NCI-H1436 (cell line): ENCODE measurements at places on chromosomes 1 and 21.

DNA sequence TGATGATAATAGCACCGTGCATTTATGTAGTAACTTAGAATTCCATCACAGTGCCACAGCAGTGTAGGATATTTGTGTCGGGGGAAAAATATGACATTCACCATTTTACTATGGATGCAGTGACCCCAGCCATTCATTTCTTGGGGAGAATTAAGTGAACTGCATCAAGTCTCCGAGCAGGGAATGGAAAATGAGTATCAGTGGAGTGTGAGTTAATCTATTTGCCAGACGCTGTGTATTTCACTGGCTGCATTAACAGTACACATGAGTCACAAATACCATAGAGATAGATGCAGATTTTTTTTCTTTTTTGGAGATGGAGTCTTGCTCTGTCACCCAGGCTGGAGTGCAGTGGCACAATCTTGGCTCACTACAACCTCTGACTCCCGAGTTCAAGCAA is 33.8 kb upstream of the SLC45A1 start:
- no peak for DNase-seq

GRCh38 chr1:90457985-90458384 is 259.1 kb downstream of the BARHL2 start:
- no peak for DNase-seq

DNA sequence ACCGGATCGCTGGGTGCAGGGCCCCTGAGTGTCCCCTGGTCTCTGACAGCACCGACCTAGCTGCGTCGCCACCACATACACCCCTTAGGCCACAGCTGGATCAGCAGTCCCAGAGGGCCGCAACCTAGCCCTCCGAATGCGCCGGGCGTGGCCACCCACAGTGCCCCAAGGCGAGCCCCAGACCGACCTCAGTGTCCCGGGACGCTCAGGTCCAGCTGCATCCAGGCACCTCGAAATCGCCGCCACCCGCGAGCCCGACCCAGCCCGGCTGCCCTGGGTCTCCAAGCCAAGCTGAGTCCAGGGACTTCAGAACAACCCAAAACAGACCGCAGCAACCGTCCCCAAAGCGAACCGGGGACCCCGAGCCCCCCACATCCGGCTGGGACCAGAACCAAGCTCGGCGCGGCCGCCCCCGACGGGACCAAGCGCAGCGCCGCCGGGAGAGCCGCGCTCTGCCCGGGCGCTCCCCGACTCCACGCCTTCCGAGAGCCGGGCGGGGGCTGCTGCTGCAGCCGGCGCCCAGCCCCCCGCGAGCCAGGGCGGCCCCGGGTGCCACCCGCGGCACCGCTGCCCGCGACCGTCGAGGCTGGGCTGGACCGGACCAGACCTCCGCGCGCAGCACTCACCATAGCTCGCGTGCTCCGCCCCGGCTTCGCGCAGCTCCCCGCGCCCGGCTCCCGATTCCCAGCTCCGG is 54.6 kb upstream of the ECE1 start:
- DNase-seq, result no peak

DNA sequence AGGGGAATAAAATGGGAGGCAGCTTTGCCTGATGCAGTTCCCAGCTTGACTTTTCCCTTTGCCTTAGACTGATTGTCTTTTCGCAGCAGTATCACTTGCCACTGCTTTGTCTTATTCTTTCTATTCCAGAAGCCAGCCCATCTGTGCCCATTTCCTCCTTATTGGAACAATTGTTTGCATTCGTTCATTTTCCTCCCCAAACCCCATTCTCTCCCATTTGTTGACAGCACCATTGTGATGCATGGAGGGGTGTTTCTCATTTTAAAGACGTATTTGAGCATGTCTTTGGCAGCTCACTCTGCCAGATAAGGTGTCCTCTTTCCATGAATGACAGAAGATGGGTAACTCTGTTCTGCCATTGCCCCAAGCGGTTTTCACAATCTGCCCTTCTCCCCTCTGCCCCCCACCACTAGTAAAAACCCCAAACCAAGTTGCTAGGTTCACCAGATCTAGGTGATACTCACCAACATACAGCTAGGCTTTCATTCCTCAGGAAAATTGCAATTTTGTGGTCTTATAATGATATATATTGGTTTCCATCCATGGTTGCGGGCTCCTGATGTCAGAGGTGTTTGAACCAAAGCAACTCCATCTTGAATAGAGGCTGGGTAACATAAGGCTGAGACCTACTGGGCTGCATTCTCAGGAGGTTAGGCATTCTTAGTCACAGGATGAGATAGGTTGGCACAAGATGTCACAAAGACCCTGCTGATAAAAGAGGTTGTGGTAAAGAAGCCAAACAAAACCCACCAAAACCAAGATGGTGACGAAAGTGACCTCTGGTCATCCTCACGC is 30.8 kb downstream of the SERBP1 start:
- DNase-seq, result no peak

DNA sequence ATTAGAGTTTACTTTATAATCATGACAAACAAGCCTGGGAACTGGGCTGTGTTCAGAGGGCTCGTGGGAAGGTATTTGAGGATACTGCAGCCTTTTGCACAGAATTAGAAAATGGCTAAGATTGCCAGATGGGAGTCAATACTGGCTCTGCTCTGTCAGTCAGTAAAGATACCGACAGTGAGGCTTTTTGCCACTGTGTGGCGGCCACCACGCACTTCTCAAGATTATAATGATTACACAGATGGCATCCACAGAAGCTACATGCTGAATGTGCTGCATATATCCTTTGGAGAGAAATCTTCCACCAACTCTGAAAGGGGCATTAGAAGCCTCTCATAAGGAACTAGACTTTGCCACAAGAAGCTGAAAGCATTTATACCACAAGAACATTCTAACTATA is 213.4 kb upstream of the PTBP2 start:
- no peak for DNase-seq

- DNase-seq, result no peak
Observed at GRCh38 chr1:196440711-196441110, 167.5 kb downstream of the KCNT2 start.

GRCh38 chr1:169779970-169780369 is 14.7 kb downstream of the METTL18 start:
- DNase-seq, result no peak

DNA sequence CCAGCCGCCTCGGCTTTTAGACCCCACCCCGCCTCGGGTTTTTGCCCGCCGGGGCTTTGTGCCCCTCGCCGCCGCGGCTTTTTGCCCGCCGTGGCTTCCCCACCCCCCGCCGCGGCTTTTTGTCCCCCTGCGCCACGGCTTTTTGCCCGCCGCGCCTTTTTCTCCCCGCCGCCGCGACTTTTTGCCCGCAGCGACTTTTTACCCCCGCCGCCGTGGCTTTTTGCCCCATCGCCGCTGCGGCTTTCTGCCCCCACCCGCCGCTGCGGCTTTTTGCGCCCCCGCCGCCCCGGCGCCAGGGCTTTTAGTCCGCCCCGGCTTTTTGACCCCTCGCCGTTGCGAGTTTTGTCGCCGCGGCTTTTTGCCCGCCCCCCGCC is 474.4 kb downstream of the FAM72C start:
- DNase-seq, result no peak

DNA sequence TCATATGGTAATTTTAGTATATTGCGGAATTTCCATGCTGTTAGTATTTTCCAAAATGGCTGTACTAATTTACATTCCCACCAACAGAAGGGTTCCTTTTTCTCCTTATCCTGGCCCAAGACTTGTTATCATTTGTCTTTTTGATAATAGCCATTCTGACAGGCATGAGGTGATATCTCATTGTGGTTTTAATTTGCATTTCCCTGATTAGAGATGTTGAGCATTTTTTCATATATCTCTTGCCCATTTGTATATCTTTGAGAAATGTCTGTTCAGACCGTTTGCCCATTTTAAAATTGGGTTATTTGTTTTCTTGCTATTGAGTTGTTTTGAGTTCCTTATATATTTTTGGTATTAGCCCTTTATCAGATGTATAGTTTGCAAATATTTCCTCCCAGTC is 14.0 kb downstream of the CAPZA1 start:
- DNase-seq, result no peak

DNA sequence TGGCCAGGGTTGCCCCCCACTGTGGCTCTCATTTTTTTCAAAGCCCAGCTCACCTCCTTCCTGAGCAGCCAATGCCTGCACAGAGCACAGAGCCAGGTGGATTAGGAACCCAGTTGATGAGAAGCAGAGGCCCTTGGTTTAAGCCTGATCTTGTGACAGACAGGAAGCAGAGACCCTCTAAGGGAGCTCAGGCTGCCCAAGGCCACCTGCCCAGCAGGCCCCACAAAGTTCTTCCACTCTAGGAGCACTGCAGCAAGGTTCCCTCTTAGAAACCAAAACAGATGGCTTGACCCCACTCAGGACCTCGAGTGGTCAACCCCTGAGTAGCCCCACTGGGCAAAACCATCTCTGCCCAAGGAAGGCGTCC is 25.5 kb upstream of the PRSS38 start:
- DNase-seq, result no peak

- DNase-seq, result no peak
Observed at GRCh38 chr1:3735027-3735681, 17.1 kb upstream of the CCDC27 start.

DNA sequence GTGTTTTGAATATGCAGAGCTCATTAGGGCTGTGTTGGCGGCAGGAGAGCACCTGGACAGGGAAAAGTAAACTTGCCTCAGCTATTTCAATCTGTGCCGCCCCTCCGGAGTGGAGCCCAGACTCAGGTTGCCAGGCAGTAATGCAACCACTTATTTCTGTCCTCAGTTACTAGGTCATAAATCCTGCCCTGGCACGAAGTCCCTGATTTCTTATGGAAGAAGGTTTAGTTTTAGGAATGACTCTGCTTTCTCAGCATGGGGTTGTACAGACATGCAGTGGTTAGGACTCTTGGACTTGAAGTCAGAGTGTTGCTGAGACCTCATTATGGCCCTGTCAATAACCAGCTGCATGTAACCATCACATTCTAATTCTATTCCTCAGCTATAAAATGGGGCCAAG is 98.3 kb upstream of the FGGY start:
- no peak for DNase-seq

DNA sequence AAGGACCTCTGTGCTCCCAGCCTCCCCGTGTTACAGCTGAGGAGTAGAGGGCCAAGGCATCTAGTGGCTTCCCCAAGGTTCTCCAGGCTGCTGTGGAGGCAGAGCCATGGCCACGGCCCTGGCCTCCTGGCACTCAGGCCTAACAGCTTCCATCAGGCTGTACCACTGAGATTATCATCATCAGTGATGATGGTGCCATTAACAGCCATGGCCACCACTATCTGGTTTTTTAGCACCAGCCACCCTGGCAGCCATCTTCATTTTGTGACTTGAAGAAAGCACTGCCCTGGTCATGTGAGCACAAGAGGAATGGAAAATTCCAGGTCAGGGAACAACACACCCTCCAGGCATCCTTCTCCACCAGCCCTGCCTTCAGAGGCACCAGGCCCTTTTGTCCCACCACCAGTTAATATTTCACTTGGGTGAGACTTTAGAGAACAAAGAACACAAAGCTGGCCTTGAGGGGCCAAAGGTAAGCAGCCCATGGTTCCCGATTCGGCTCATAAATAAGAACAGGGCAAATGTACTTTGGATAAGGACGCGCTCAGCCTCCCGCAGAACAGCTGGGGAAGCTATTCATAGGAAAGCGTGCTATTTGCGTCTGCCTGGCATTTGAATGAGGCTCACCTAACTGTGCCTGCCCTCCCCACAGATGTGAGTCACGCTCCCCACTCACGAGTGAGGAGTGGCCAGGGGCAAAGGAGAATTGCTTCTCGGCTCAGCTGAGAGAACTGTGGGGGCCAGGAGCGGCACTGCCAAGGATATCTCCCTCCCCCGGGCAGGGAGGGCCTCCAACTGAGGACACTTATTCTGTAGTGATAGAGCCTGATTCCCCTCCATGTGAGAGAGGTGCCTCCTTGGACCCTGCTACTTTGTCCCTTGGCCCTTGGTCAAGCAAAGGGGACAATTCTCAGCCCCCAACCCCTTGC is 95.6 kb downstream of the CD58 start:
- no peak for DNase-seq

- DNase-seq, result no peak
Observed at GRCh38 chr1:235703506-235703905, 53.9 kb upstream of the GNG4 start.

DNA sequence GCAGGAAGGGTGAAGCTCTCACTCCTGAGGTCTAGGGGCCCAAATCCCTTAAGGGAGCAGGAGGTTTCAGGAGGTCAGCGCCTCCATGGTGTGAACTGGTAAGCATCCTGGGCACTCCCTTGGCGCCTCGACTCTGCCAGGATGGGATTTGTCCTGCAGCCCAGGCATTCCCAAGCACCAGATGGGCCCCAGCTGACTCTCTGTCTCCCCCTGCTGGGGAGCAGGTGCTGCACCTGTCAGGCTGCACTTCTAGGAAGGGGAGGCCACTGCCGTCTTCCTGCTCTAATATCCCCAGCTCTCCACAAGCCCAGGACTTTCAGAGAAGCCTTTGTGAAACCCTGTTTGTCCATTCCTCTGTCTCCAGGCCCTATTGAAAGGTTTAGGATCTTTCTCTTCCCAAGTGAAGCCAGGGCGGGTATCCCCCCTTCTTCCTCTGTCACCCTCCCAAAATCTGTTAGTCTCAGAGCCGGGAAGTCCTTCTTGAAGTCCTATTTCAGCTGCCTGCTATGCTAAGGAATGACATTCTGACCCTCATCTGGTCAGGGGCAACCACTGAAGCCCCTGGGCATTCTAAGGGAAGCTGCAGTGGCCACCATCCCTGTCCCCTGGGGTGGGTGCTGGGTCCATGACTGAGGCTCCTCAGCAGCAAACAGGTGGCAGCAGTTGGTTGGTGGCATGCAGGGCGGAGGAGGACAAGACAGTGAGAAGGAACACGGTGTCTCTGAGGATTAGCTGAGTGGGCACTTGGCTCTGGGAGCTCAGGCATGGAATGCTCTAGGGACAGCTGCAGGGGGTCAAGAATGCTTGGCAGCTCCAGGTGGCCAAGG is 3.2 kb downstream of the MYBPH start:
- DNase-seq, result peak; percentile 69

DNA sequence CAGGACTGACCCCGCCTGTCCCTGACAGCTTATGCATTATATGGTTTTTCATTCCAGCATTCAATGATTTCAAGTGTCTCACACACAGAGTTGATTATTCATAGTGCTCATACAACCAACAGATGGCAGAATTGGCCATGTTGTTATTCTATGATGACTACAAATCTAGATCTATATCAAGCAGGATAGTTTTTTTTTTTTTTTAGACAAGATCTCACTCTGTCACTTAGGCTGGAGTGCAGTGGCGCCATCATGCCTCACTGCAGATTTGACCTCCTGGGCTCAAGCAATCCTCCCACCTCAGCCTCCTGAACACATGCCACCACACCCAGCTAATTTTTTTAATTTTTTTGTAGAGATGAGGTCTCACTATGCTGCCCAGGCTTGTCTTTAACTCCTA is 40.1 kb upstream of the LRRC8D start:
- peak; percentile 28 for DNase-seq

- DNase-seq, result no peak
Observed at GRCh38 chr1:247360116-247360898, 28.6 kb upstream of the ZNF496 start.

DNA sequence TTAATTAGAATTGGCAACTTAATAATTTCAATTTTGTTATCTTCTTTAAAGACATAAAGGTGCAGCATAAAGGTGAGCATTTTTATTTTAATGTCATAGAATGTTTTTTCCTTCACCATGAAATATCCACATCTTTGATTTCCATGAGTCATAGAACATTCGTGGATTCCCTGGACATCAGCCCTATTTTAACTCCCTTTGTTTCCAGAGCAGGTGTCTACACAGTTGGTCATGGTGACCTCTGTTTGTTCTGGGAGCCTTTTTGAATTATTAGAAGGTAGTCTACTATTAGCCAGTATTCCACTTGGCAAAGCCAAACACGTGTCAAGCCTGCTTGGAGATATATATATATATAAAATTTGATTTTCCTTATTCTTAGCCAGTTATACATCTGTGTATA is 572.9 kb downstream of the LTN1 start:
- no peak for DNase-seq
